Mucosa of gallbladder (tissue), 1 donor: ENCODE measurements at places on chromosomes 1 and 21. TPM values are rescaled to one million over a fixed set of nuclear protein-coding genes. Genes with fewer than 3 reads are reported as not detected.

- DNase-seq = no peak
These were observed 41.5 kb downstream of the CEP350 start for GRCh38 chr1:179996099-179996498.

GRCh38 chr1:200771625-200772555 lies 33.2 kb downstream of the CAMSAP2 start:
- DNase-seq = no peak

DNA sequence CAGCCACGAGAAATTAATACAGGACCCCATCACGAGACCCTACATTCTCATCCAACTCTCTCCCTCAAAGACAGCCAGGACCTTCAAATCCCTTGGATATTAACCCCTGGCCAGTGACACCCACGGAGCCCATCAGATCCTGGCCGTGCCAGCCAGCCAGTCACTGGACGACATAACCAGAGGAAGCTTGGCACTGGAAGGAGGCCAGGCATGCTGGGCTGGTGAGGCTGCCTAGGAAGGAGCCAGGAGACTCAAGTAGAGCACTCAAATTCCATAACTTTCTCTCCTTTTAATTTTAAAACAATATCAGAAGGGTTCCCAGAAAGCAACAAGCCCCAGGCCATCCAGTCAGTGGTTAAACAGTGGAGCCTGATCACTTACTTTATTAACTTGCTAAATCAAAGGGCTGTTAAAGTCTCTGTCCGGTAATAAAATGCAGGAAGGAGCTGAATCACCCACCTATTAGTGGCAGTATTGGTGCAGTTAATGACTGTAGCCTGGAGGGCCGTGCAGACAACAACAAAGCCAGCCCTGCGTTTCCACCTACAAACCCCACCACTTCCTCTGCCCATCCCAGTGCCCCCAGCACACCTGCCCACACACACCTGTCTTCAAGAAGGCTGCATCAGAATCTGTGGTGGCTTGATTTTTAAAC lies 78.0 kb downstream of the HIVEP3 start:
- no peak for DNase-seq

DNA sequence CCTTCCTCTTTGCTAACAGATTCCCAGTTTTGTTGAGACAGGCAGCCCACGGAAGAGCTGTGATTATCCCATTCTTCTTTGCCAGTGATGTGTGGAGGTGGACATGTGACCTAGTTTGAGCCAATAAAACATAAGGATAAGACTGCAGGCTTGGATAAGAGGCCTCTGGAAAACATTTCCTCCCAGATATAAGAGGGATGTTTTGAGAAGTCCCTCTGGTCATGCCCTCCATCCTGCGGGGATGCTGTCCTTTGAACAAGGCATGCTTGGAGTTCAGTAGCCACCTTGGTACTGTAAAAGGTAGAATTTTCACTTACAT lies 155.7 kb downstream of the TM2D1 start:
- no peak for DNase-seq

DNA sequence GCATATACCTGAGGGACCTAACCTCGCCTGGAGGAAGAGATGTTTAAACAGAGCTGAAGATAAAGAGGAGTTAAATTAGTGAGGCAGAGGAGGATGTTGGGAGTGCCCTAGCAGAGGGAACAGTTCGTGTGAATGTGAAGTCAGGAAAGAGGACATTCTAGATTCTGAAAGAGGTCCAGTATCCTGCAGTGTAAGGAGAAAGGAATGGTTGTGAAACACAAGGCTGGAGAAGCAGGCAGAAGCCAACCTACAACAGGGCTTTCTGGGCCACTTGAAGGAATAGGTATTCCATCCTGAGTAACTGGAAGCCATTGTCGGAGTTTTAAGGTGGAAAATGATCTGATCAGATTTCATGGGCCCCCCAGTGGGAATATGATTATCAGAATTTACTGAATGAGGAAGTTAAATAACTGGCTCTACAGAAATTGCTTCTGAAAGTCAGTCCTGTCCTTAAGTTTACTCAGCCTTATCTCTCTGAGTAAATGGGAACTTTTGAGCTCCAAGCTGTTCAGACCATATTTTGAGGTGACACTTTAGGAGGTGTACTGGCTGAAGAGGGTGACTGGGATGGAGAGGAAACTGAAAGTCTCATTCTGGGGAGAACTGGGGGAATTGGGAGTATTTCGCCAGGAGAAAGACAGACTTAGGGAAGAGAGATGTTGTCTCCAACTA lies 24.4 kb upstream of the FAAH start:
- no peak for DNase-seq

DNA sequence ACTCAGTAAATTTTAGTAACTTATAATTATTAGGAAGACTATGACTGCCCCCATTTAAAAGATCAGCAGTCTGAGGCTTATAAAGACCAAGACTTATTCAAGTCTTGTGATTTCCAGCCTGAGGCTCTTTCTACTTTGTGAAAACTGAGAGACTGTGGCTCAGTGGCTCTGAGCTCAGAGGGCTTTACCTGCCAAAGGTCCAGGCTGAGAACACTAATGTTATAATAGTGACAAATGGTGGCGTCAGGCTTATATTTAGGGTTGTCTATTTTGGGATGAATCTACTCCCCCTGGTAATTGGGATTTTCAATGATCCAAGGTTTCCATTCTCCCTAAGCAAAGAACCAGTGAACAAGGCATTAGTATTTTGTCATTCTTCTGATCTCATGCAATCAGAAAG lies 42.6 kb upstream of the EPS15 start:
- DNase-seq = no peak

- no peak for DNase-seq
These were observed 95.4 kb downstream of the PTPRU start for GRCh38 chr1:29331729-29332128.

- DNase-seq = no peak
These were observed 8.2 kb downstream of the ZSWIM5 start for GRCh38 chr1:45198185-45198584.

DNA sequence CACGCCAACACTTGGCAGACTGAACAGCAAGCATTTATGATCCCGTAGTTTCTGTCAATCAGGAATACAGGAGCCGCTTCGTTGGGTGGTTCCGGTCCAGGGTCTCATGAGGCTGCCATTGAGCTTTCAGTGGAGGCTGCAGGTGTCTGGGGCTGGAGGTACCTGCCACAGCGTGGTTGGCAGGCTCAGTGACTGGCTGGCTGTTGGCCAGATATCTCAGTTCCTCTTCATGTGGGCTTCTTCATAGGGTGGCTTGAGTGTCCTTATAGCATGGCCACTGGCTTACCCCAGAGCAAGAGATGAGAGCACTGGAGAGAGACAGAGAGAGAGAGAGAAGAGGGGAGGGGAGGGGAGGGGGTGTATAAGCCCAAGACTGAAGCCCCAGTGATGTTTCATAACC lies 29.3 kb downstream of the PIK3CD start:
- no peak for DNase-seq

DNA sequence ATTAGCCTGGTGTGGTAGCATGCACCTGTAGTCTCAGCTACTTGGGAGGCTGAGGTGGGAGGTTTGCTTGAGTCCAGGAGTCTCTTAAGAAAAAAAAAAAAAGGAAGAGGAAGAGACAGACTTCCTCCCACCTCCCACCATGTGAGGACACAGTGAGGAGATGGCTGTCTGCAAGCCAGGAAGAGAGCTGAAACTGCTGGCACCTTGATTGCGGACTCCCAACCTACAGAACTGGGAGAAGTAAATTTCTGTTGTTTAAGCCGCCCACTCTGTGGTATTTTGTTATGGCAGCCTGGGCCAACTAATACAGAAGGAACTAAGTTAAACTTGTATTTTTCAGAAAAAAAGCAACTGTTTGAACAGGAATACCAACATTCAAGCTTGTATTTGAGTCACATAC lies 21.7 kb downstream of the DOP1B start:
- DNase-seq = no peak

- DNase-seq = no peak
These were observed 18.7 kb downstream of the NEK2 start for GRCh38 chr1:211656728-211657127.

DNA sequence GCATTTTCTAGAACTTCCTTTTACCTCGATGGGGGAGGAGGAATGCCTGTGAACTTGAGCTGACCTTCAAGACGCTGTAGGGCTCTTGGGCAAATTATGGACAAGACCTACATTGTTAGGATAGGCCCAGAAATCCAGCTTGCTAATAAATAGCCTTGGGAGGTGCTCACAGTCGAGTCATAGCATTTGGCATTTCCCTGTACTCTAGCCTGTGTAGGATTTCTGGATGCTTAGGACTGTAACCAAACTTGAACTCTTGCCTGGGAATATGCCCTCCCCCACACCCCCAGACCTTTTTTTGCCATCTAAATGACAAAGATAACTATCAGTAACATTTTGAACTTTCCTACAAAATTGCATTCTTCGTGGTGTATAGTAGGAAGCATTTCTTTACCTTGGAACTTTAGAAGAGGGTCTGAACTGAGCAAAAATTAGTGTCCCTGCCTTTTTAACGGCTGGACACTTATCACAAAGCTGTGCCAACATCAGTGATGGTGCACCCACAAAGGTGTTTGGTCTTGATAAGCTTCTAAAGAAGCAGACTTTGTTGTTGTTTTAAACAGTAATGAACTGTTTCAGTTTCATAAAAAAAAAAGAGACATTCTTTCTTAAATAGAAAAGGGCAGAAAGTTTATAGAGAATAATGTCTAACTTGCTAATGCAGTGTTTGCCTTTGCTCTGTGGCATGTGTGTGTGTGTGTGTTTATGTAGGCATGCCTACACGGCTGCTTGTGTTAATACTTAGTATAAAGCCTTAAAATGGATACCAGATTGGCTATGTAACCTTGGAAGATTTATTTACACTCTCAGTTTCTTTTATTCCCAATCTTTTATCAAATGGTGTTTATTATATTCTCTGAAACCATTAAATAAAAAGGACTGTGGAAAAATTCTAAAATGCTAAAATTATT lies 88.2 kb downstream of the NFIA start:
- DNase-seq = no peak

- DNase-seq = peak; percentile 96
These were observed 9.1 kb downstream of the LMNA start for GRCh38 chr1:156123356-156124196.

DNA sequence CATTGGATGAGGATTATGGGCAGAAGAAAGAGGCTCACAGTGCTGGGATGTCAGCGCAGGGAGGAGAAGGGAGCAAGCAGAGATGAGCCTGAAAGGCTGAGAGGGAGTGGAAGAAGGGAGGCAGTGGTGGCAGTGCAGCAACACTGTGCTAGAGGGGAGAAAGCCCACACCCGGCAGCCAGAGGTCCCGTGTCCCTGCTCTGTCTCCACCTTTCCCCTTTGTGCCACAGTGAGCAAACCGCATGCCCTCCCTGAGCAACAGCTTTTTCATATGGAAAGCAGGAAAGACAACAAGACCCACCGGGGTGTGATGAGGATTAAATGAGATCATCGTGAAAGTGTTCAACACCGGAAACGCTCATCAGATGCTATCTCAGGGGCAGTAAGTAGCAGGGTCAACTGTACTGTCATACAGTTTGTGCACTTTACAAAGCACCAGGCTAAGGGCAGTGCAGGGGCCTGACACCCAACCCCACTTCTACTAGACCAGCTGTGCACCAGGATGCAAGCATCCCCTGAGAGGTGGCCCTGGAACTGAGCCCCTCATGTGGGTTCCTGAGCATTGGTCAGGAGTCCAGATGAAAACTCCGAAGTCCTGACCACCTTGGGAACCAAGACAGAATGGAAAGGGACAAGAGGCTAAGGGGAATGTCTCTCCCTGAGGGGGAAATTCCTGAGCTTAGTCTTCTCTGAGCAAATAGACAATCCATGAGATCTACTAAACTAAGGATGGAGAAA lies 9.1 kb downstream of the NHLH1 start:
- DNase-seq = no peak

DNA sequence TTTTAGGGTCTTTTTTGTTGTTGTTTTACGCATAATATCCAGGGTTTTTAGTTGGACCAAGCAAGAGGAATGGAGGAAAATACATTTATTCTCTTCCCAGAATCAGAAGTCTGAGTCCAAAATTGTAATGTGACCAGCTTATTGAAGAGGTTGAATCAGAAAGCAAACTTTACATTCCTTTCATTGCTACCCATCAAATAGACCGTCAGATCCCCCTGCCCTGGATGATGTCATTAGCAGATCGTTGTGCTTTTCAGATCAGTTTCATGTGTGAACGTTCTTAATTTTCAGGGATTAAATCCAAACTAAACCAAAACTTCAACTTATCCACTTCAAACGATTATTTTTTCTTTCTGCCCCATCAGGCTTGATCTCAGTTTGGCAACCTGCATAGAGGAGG lies 85.7 kb upstream of the NGF start:
- no peak for DNase-seq

DNA sequence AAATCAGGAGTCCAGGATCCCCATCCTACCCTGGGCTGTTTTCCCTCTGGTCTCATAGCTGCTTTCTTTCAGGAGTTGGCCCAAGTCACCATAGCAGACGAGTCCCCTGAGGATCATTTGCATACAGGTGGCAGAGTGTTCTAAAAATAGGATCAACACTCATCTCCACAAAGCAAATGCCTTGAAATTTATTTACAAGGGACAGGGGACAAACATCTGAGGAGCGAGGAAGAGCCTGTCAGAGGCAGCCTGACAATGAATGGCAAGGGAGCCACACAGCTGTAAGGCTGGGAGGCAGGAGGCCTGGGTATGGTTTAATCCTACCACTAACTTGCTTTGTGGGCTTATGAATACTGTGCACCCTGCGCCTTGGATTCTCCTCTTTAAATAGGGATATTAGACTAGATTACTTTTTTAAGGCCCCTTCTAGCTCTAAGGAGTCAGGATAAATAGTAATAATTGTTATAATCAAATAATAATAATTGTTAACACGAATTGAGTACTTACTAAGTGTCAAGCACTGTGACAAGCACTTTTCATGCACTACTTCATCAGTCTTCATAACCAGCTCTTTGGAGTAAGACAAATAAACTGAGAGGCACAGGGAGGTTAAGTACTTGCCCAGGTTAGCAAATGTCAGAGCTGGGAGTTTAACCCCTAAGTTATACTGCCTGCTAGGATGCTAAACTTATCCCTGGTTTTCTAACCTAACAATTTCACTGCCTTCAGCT lies 34.5 kb downstream of the RAB3B start:
- DNase-seq = no peak

DNA sequence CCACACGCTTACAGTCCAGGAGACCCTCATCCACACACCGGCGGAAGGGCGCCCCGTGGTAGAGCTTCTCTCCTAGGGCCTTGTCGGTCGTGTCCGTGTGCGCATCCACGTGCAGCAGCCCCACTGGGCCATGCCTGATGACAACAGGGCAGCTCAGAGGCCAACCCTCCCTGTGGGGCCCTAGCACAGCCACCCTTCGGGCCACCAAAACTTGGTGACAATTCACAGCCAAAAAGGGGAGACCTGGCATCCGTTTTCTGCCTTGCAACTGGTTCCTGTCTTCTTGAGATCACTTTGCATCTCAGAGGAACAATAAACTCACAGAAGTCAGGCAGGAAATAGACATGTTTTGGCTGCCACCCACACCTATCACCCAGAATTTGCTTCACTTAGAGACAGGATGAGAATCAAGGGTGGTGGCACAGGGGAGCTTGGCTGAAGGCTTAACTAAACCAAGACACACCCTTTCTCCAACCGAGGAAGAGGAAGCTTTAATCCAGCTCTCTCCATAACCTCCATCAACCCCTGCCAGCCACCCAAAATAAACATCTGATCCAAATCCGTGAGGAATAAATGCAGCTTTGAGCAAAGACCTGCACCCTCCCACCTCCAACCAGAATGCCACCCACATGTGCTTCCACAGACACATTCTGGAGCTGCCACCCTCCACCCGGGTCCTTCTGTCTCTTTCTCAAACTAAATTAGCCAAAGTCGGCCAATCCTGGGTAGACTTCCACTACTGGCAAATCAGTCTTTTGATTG lies 5.7 kb downstream of the AGMAT start:
- no peak for DNase-seq

Gene CYP4Z1
- not detected for total RNA-seq

Gene FMO2
- 3.5 TPM for total RNA-seq

Gene DSTYK
- 12.4 TPM for total RNA-seq

Gene THEM5
- total RNA-seq = not detected

Gene VAV3
- 2.4 TPM for total RNA-seq

Gene ZNF648
- total RNA-seq = not detected

Gene ANGPTL1
- 24.2 TPM for total RNA-seq

Gene CRNN
- not detected for total RNA-seq
